ENCODE measurements at places on chromosomes 7 and 10.

DNA sequence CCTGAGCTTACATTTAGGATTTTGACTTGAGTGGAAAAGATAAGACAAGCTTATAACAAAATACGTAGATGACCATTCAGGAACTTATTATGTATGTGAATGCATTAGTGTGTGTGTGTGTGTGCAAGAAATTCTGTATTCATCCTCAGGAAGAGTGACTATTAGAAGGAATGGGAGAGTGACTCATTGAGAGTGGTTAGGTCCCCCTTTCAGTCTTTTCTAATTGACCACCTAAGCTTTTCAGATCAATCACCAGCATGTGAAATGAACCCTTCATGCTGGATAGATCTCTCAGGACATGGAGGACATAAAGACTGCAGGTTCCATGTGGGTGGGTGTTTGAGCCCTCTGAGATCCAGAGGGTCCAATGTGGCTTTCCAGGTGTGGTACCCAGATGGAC, 153.5 kb downstream of the MBL2 start:
- DNase-seq = no peak

DNA sequence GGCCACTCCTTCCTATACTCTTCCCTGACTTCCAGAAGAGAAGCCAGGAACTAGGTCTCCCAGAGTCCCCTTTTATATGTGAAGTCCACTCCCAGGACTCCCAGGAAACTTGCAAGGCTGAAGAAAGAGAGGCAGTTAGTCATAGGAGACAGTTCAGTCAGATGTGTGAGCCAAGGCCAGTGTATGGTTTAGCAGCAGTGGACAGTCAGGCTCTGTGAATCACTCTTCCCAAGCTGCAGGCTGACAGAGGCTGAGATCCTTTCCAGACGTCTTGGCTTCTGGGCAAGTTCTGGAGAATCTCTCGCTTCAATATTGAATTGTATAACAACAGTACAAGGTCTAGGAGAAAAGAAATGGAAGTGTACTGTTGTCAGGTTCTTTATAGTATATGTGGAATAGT, 26.9 kb downstream of the BLVRA start:
- no peak for DNase-seq

- no peak for DNase-seq
These were observed 34.2 kb downstream of the KLF6 start for GRCh38 chr10:3750854-3751253.

- DNase-seq = no peak
These were observed 58.1 kb downstream of the CAV1 start for GRCh38 chr7:116582806-116583444.

DNA sequence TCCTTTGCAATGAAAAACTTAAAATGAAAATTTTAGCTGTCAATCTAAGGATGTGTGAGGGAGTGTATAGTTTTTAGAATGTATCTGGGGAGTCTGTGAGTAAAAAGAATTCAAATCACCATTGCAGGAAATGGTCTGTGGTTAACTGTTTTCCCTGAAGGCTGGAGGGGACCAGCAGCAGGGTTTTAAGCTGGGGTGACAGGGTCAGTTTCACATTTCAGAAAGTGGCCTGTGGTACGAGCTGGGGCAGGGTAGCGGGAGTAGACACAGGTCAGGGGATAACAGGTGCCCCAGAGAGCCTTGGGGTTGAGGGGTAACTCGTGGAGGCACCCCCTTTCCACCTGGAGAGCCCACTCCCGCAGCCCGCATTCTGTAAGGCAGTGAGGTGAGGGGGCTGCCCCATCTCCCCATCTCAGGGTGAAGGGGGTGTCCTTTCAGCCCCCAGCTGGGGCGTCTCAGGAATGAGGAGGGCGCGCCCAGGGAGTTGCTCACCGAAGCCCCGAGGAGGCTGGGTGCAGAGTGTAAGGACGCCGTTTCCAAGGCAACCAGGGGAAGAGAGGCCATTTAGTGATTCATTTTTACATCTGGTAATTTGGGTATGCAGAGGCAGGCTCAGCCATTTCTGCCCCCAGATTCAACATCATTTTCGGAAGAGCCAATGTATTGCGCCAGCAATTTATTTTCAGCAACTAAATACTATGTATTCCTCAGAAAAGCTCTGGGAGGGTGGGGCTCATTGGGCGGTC, 168.9 kb downstream of the SLIT1 start:
- no peak for DNase-seq

GRCh38 chr10:99337901-99338300, 8.7 kb downstream of the CNNM1 start:
- no peak for DNase-seq

- peak; percentile 71 for DNase-seq
These were observed 32.8 kb downstream of the NOD1 start for GRCh38 chr7:30445770-30446169.

DNA sequence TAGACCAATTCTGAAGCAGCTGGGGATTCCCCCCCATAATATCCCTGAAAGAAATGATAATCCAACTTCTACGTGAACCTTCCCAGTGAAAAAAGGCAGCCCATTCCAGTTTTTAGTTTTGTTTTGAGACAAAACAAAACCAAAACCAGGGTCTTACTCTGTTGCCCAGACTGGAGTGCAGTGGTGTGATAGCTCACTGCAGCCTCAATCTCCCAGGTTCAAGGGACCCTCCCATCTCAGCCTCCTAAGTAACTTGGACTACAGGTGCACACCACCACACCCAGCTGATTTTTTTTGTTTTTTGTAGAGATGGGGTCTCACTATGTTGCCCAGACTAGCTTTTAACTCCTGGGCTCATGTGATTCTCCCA, 12.5 kb upstream of the ARPC1A start:
- no peak for DNase-seq

DNA sequence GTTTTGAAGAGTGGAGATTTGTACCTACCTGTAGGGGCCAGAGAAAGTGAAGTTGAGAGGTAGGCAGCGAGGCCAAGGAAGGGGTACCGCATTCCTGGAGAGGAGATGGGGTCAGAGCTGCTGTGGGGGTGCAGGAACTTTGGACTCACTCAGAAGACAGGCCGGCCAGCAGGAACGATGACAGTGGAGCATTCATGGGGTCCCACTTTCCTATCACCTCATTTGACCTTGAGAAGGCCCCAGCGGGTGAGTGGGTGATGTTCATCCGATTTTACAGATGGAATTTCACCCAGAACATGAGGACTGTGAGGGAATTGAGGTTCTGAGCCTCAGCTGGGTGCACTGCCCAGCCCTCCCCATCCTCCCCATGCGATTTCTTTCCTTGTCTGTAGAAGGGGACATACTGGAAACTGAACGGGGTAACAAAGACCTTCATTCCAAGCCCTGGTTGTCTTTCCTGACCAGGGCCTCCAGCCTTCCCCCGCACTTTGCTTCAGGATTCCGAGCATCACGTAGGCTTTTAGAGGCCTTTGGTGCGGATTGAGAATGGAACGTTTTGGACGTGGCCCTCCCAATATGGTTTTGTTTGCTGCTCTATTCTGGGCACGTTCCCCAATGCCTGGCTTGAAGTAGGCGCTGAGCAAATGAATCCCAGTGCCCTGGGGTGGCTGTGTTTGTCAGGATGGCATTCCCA, 87.3 kb downstream of the ADCY1 start:
- no peak for DNase-seq

Data from CD4-positive, alpha-beta T cell treated with Interleukin-2 at 100 ng/mL for 4 hours (primary cell).